ENCODE measurements at places on chromosomes 7 and 10.

GRCh38 chr7:16564909-16565426 lies 38.3 kb downstream of the LRRC72 start:
- DNase-seq, result peak; percentile 28

DNA sequence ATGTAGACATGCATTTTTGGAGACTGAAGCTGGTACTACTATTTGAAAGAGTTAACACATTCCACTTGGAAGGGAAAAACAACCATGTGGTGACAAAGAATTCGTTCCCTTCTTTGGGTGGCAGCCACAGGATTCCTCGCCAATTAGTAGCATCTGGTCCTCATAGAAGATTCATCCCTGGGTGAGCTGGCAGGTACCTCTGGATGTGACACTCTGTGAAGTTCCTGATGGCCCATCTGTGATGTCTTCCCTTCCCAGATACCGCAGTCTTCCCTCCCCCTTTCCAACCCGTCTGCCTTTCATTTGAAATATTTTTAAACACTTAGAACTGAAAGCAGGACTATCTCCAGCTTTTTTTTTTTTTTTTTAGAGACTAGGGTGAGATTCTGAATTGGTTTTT lies 569.5 kb downstream of the TYW1 start:
- DNase-seq, result no peak

GRCh38 chr10:71216751-71217265 lies 4.4 kb downstream of the UNC5B start:
- DNase-seq, result no peak

- no peak for DNase-seq
Observed at GRCh38 chr10:12727832-12728215, 273.7 kb downstream of the CCDC3 start.

GRCh38 chr10:12839941-12840611 lies 161.4 kb downstream of the CCDC3 start:
- DNase-seq, result no peak

- no peak for DNase-seq
Observed at GRCh38 chr7:116525298-116525912, 569 bp downstream of the CAV1 start.

- no peak for DNase-seq
Observed at GRCh38 chr10:74011770-74012169, 13.9 kb downstream of the VCL start.

GRCh38 chr10:18684416-18684815 lies 25.2 kb downstream of the ARL5B start:
- DNase-seq, result no peak

DNA sequence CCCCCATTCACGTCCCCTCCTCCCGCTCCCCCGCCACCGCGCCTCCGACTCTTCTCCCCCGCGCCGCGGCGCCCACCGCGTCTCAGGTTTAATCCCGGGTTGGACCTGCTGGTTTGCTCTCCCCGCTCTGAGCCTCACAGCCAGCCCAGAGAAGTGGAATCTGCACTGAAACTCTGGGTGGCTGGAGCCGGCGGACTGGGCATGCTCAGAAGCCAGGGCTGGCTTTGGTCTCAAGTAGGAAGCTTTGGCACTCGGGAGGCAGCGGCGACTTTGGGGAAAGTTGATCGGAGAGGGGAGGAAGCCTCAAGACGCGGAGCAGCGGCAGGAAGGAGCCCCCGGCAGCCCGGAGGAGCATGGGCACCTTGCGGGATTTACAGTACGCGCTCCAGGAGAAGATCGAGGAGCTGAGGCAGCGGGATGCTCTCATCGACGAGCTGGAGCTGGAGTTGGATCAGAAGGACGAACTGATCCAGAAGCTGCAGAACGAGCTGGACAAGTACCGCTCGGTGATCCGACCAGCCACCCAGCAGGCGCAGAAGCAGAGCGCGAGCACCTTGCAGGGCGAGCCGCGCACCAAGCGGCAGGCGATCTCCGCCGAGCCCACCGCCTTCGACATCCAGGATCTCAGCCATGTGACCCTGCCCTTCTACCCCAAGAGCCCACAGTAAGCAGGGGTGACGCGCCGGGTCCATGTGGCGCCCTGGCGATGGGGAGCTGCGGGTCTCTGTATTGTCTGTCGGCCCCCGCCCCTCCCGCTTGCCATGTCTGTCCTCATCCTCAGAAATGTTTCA lies at the start of gene PRKG1:
PRKG1 (plus strand) TSS at position 250 of the 791 bp plus-strand sequence.
- no peak for DNase-seq

- no peak for DNase-seq
Observed at GRCh38 chr10:49304137-49304536, 5.2 kb downstream of the C10orf71 start.

GRCh38 chr10:24360282-24361127 lies 151.6 kb downstream of the KIAA1217 start:
- peak; percentile 11 for DNase-seq

GRCh38 chr10:113982769-113983168 lies 60.9 kb upstream of the ADRB1 start:
- no peak for DNase-seq

DNA sequence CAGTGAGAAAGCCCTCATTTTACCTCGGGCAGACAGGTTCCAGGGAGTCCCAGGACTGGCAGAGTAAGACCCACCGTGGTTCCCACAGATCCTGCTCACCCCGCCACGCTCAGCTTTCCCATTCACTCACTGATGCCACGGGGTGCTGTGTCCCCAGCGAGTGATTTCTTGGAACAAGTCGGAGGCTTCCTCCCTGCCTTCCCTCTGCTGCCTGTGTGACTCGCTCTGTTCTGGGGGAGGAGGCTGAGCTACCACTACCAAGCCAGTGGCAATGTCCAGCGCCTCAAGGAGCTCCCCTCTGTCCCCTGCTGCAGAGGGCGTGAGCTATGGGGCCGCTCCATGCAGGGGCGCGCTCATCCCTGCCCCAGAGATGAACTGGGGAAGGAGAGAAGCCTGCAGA lies 12.6 kb downstream of the IL15RA start:
- no peak for DNase-seq

DNA sequence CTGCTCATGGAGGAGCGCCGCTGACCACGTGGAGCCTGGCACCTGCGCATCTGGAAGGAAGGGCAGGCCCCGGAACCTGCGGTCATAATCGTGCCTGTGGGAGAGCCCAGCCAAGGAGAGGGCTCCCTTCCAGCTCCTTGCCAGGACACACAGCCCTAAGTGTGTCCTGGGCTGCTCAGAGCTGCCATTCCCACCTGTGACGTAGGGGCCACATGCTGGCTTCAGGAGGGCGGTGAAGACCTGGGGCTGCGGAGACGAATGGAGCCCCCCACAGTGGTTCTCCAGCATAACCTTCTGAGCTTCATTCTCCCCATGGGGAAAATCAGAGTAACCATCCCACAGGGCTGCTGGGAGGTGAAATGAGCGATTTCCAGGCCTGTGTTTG lies 127.6 kb upstream of the CHST15 start:
- DNase-seq, result no peak

- no peak for DNase-seq
Observed at GRCh38 chr10:27504808-27505460, 830 bp downstream of the RAB18 start.

Data from NCI-H1930 (cell line).